ENCODE measurements at places on chromosomes 6 and 20. TPM values are rescaled to one million over a fixed set of nuclear protein-coding genes. Genes with fewer than 3 reads are reported as not detected.

- no peak for DNase-seq
These were observed 188.2 kb downstream of the PLCB1 start for GRCh38 chr20:8320306-8320705.

- no peak for DNase-seq
These were observed 9.8 kb downstream of the OGFRL1 start for GRCh38 chr6:71298459-71298858.

- no peak for DNase-seq
These were observed 62.1 kb upstream of the SLC2A12 start for GRCh38 chr6:134114489-134114888.

ECT2L gene
- total RNA-seq: under 0.01 TPM

TOX2 gene
- 0.88 TPM for total RNA-seq

All from osteoblast (primary cell).